SK-N-SH (cell line): ENCODE measurements at places on chromosomes 12 and 14. TPM values are rescaled to one million over a fixed set of nuclear protein-coding genes. Genes with fewer than 3 reads are reported as not detected.
A peak's percentile ranks its signal among the peaks of the same experiment; 100 is the strongest.

GYS2 gene
- polyA plus RNA-seq = 0.02 TPM in 1 of 2 replicates, not detected in the other

PRPH gene
- polyA plus RNA-seq = 1.7 and 1.9 TPM in 2 replicates

FGF6 gene
- polyA plus RNA-seq = not detected in 2 replicates

BCL2L14 gene
- not detected in 2 replicates for polyA plus RNA-seq

WDHD1 gene
- 2.9 and 3.6 TPM in 2 replicates for polyA plus RNA-seq

BIN2 gene
- not detected in 2 replicates for polyA plus RNA-seq

ZCRB1 gene
- polyA plus RNA-seq = 17.6 and 18.7 TPM in 2 replicates

PRIMA1 gene
- polyA plus RNA-seq = 0.18 and 0.24 TPM in 2 replicates

RFX4 gene
- polyA plus RNA-seq = not detected in 2 replicates

NKX2-8 gene
- not detected in 2 replicates for polyA plus RNA-seq

TSPAN9 gene
- 34.9 and 40.1 TPM in 2 replicates for polyA plus RNA-seq

PIWIL1 gene
- polyA plus RNA-seq = 0.03 and 0.05 TPM in 2 replicates

HAL gene
- 0.08 and 0.10 TPM in 2 replicates for polyA plus RNA-seq

PPP1R12A gene
- 26.0 and 39.0 TPM in 2 replicates for polyA plus RNA-seq

HVCN1 gene
- 0.03 TPM in 2 replicates for polyA plus RNA-seq

FOXM1 gene
- polyA plus RNA-seq = 17.0 and 29.9 TPM in 2 replicates

- no peak overlapping the region for H3K27ac ChIP-seq
- DNase-seq = peak; percentile 60
- no peaks in the 10 kb centered on the region for H3K27me3 ChIP-seq
- peaks cover 5% of the 10 kb centered on the region; the same call in 1 of the 2 replicates for H3K4me1 ChIP-seq
- peak overlapping the region; percentile 53; the same call in 1 of the 2 replicates for H3K4me3 ChIP-seq
Observed at GRCh38 chr12:6038160-6038559, 86.3 kb downstream of the VWF start.

DNA sequence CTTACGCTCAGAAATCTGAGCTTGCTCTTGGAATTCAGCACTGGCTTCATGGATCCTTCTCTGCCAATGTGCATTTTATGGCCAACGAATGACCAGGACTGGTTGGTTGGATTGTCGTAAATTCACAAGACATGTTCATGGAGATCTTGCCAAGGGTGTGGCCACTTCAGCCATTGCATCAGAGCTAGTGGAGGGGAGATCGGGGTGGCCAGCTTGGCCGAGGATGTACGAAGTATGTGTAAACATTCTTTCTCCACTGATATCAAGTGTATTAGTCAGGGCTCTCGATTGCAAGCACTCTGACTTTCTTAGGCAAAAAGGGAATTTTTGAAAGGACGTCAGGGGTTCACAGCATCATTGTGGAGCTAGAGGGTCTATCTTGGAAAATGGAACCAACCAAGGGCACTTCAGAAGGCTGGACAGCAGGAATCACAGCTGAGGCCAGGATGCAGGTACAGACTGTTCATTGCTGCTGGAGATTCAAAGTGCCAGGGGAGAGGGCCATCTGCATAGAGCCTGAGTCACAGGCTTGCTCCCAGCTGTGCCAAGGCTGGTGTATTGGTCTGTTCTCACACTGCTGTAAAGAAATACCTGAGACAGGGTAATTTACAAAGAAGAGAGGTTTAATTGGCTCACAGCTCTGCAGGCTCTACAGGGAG, 32.9 kb upstream of the ADGRD1 start:
- no peaks in the 10 kb centered on the region for H3K27me3 ChIP-seq
- peaks cover 4% of the 10 kb centered on the region; the same call in 1 of the 2 replicates for H3K4me1 ChIP-seq
- H3K27ac ChIP-seq = no peak overlapping the region
- DNase-seq = no peak
- H3K4me3 ChIP-seq = no peak overlapping the region

DNA sequence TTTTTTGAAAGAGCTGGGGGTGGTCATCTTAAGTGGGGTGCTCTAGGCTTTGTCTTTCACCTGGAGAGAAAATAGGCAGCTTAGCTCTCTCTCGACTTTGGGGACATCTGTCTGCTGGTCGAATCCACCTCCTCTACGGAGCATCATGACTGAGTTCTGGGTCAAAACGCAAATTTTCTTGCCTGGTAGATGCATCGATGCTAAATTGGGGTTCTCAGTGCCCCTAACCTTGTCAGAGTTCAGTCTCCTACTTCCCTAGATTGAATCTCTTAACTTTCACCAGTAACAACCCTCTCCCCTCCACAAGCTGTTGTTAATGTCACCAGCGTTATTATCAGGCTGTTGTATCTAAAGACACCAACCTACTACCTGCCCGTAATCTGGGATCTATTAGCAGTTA, 682 bp downstream of the FLRT2 start:
- DNase-seq = no peak
- no peaks in the 10 kb centered on the region; the same call in 1 of the 2 replicates for H3K4me1 ChIP-seq
- H3K27ac ChIP-seq = peak overlapping the region; percentile 86
- H3K36me3 ChIP-seq = no peaks in the 10 kb centered on the region
- no peaks in the 10 kb centered on the region for H3K27me3 ChIP-seq

DNA sequence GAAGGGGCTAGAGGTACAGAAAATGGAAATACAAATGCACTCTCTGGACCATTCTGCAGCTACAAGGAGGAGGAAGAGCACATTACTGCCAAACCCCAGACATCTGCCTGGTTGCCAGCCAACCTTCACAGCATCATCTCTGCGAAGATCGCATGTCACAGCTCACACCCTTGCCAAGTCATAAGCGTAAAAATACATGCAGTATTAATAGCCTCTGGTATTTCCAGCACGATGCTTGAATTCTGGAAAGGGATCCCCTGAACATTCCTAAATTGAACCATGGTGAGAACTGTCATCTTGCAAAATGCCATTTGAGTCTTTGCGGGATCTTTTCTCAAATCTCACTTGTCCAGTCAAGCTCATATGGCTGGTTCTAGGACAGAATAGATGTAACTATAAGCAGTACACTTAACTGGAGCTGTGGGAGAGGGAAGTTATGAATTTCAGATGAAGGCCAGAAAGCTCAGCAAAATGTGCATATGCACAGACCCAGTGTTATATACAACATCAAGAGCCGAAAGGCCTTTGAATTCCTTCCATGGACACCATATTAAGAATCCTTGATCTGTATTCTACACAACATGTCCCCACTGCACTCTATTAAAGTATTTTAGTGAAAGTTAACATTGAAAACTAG, 211.6 kb downstream of the DUSP6 start:
- H3K4me3 ChIP-seq = no peak overlapping the region
- H3K27me3 ChIP-seq = no peaks in the 10 kb centered on the region
- no peaks in the 10 kb centered on the region; the same call in 1 of the 2 replicates for H3K4me1 ChIP-seq
- no peak overlapping the region for H3K27ac ChIP-seq
- H3K36me3 ChIP-seq = no peaks in the 10 kb centered on the region

DNA sequence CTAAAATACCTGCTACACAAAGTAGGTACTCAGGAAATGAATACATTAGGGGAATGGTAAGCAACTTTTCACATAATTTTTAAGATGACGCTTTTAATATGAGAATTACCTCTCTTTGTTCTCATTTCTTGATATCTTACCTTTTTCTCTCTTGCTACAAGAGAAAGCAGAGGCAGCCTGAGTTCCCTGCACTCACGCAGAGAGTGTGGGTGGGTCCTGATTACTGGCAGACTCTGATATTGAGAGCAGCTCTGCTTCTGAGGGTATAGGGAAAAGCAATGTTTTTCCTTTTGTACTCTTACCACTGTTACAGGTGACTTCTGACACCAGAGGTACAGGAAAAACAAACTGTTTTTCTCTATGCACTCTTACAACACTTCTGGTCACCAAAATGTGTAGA, 420.2 kb upstream of the TMTC1 start:
- H3K4me3 ChIP-seq = no peak overlapping the region
- H3K36me3 ChIP-seq = no peaks in the 10 kb centered on the region
- no peaks in the 10 kb centered on the region for H3K27me3 ChIP-seq
- H3K27ac ChIP-seq = no peak overlapping the region
- DNase-seq = no peak
- H3K4me1 ChIP-seq = no peaks in the 10 kb centered on the region

DNA sequence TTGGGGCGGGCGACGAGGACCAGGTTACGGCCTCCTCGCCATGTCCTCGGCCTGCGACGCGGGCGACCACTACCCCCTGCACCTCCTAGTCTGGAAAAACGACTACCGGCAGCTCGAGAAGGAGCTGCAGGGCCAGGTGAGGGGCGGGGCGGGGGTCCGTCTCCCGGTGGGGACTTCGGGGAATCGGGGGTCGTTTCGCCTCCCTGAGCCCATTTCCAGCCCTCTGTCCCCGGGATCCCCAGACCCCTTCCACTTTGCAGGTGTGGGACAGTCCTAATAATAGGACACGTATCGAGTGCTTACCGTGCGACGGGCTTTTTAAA, 380 bp downstream of the ANKRD13A start:
- H3K27ac ChIP-seq = peak overlapping the region; percentile 86
- H3K27me3 ChIP-seq = no peaks in the 10 kb centered on the region
- peak overlapping the region; percentile 72 for H3K4me3 ChIP-seq
- peaks cover 3% of the 10 kb centered on the region for H3K36me3 ChIP-seq

GRCh38 chr12:86148071-86148470, 108.1 kb downstream of the MGAT4C start:
- no peaks in the 10 kb centered on the region; the same call in 1 of the 2 replicates for H3K4me1 ChIP-seq
- H3K36me3 ChIP-seq = no peaks in the 10 kb centered on the region
- no peak overlapping the region for H3K27ac ChIP-seq
- no peaks in the 10 kb centered on the region for H3K27me3 ChIP-seq
- no peak for DNase-seq

GRCh38 chr14:79018836-79019235, 848.7 kb downstream of the NRXN3 start:
- no peak overlapping the region for H3K4me3 ChIP-seq
- 0 out of 2 replicates have a peak, but pooled peaks cover 7% of the 10 kb centered on the region for H3K4me1 ChIP-seq
- no peaks in the 10 kb centered on the region for H3K27me3 ChIP-seq
- H3K27ac ChIP-seq = no peak overlapping the region

GRCh38 chr14:47442211-47442610, 233.2 kb downstream of the MDGA2 start:
- no peaks in the 10 kb centered on the region for H3K27me3 ChIP-seq
- no peak overlapping the region for H3K4me3 ChIP-seq
- no peak for DNase-seq

- DNase-seq = no peak
- no peak overlapping the region for H3K27ac ChIP-seq
- H3K4me1 ChIP-seq = no peaks in the 10 kb centered on the region
Observed at GRCh38 chr12:47207829-47208248, 128.1 kb upstream of the AMIGO2 start.

- no peak overlapping the region for H3K4me3 ChIP-seq
- no peaks in the 10 kb centered on the region for H3K4me1 ChIP-seq
- DNase-seq = no peak
- H3K27ac ChIP-seq = no peak overlapping the region
- H3K27me3 ChIP-seq = no peaks in the 10 kb centered on the region
Observed at GRCh38 chr12:57874166-57875108, 27.9 kb upstream of the CTDSP2 start.

- no peak for DNase-seq
- H3K4me1 ChIP-seq = peaks cover 6% of the 10 kb centered on the region; the same call in 1 of the 2 replicates
- H3K36me3 ChIP-seq = no peaks in the 10 kb centered on the region
- H3K4me3 ChIP-seq = no peak overlapping the region
- H3K27ac ChIP-seq = no peak overlapping the region
- H3K27me3 ChIP-seq = no peaks in the 10 kb centered on the region
Observed at GRCh38 chr12:85425926-85426325, 145.9 kb downstream of the ALX1 start.

GRCh38 chr14:47262801-47263200, 412.6 kb downstream of the MDGA2 start:
- no peak overlapping the region for H3K27ac ChIP-seq
- no peak for DNase-seq
- no peak overlapping the region for H3K4me3 ChIP-seq
- H3K27me3 ChIP-seq = no peaks in the 10 kb centered on the region

DNA sequence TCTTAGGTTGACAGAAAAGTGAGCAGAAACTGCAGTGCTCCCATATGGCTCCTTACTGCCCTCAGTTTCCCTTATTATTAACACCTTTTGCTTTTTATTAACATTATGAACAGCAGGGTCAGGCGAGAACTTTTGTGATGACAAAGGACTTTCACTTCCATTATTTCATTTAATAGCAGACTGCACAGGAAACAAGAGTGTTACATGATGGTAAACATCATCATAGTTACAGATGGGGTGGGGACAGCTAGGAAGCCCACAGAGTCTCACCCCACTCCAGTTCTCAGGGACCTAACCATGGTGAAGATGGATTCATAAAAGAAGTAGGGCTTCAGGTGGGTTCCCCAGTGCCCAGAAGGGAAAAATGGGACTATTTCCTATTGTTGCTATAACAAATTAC, 110.1 kb upstream of the PELI2 start:
- no peaks in the 10 kb centered on the region for H3K27me3 ChIP-seq
- H3K36me3 ChIP-seq = no peaks in the 10 kb centered on the region
- DNase-seq = no peak
- no peak overlapping the region for H3K27ac ChIP-seq
- no peaks in the 10 kb centered on the region for H3K4me1 ChIP-seq

DNA sequence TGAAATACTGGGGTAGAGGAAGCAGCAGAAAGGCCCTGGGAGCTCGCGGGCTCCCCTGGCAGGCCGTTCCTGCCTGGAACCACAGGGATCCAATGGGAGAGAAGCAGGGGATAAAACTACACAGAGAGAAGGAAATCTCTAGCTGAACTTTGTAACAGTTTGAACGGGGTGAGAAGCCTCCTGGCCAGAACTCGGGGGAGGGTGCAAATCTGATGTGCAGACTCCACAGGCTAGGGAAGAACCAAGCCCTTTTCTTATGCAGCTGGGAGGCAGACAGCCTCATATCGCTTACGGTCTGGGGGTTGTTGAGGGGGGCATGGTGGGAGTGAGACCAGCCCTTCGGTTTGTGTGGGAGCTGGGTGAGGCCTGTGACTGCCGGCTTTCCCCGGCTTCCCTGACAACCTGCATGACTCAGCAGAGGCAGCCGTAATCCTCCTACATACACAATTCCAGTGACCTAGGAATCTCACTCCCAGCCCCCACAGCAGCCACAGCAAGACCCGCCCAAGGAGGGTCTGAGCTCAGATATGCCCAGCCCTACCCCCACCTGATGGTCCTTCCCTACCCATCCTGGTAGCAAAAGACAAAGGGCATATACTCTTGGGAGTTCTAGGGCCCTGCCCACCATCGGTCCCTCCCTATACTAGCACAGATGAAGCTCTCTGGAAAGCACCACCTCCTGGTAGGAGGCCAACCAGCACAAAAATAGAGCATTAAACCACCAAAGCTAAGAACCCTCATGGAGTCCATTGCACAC, 143.0 kb downstream of the TMTC1 start:
- H3K27me3 ChIP-seq = no peaks in the 10 kb centered on the region
- H3K4me1 ChIP-seq = no peaks in the 10 kb centered on the region
- no peak for DNase-seq
- no peak overlapping the region for H3K27ac ChIP-seq
- H3K4me3 ChIP-seq = no peak overlapping the region

- H3K36me3 ChIP-seq = peaks cover 22% of the 10 kb centered on the region
- peak overlapping the region; percentile 13; the same call in 1 of the 2 replicates for H3K4me3 ChIP-seq
- no peak for DNase-seq
Observed at GRCh38 chr12:53052419-53053217, 2.8 kb downstream of the TNS2 start.

DNA sequence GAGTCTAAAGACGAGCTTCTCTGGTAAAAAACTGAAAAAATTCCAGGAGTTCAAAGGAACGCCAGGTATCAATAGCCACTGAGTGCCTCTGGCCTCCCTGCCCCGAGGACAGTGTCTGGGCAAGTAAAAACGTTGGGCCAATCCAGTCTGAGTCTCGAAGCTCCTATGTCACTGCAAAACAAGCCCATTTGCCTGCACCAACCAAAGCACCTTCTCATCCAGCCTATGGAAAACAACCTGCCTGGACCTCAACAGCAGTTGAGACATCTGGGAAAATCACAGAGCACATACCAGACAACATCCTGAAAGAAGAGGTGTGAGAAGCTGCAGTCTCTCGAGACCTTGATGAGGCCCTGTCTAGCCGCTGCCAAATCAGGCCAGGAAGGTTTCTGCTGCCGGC, 56.6 kb downstream of the RNF34 start:
- DNase-seq = no peak
- no peak overlapping the region for H3K4me3 ChIP-seq
- peaks cover 2% of the 10 kb centered on the region; the same call in 1 of the 2 replicates for H3K36me3 ChIP-seq
- H3K27me3 ChIP-seq = no peaks in the 10 kb centered on the region
- H3K4me1 ChIP-seq = no peaks in the 10 kb centered on the region
- no peak overlapping the region for H3K27ac ChIP-seq
